ENCODE measurements at places on chromosomes 11 and 22.

- no peak for DNase-seq
Observed at GRCh38 chr11:46278387-46279125, 1.1 kb downstream of the CREB3L1 start.

- DNase-seq, result no peak
Observed at GRCh38 chr11:76558473-76558872, 112.1 kb downstream of the LRRC32 start.

- no peak for DNase-seq
Observed at GRCh38 chr11:92269021-92269420, 44.4 kb downstream of the FAT3 start.

- no peak for DNase-seq
Observed at GRCh38 chr11:130106381-130106780, 36.7 kb downstream of the APLP2 start.

GRCh38 chr22:35023692-35024363 lies 42.1 kb upstream of the ISX start:
- DNase-seq, result no peak

DNA sequence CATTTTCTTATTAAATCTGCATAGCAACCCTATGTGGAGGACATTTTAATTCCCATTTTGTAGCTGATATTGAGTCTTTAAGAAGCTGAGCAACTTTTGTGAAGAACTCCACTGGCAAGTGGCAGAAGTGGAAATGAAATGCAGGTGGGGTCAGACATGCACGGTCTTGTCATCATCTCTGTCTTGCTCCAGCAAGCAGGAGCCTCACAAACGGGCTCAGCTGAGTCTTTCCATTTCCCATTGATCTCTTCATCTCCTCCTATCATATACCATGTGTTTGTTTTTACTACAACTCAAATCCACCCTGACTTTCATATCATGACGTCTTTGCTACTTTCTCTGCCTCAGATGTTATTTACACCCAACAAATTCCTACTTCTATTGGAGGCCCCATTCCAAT lies 97.9 kb upstream of the TENM4 start:
- DNase-seq, result no peak

DNA sequence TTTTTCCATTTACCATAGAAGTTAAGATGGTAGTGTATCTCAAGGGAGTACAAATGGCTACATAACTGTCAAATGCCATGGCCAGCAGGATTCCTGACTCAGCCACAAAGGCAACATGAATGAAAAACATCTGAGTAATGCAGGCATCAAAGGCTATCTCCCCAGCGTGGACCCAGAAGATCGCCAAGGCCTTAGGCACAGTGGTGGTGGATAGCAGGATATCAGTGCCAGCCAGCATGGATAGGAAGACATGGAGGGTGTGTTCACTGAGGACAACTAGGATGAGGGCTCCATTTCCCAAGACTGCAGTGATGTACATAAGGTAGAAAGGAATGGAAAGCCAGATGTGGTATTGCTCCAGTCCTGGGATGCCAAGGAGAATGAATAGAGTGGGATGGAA lies 18.0 kb downstream of the OR52B2 start:
- no peak for DNase-seq

GRCh38 chr11:85318573-85318972 lies 308.6 kb downstream of the DLG2 start:
- no peak for DNase-seq

DNA sequence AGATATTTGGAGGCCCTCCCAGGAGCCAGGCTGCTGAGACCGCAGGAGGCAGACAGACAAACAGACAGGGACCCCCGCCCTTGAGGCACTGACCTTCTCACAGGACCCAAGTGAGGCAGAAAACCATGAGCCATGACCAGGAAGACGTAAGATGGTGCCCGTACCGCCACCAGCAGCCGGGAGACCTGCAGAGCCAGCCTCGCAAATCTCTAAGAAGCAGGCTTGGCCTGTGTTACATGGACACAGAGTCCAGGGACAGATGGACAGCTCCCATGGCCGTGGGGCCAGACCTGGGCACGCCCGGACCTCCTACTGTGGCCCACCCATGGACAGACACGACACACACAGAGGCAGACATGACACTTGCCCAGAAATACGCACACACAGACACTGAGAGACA lies 30.7 kb upstream of the TOLLIP start:
- no peak for DNase-seq

All from hippocampal formation (tissue), 2 donors.